ENCODE measurements at places on chromosomes 6 and 20.

DNA sequence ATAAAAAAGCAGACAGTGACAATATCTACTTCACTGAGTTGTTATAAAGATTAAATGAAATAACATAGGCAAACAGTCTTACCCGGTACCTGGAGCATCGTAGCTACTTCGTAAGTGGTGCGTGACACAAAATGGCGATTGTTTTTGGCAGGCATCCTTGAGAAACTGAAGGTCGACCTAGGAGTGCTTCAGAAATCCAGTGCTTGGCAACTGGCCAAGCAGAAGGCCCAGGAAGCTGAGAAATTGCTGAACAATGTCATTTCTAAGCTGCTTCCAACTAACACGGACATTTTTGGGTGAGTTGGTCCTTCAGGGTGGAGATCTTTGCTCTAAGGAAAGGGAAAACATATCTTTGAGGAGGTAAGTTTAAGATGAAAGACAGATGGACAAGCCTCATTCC is 4.8 kb downstream of the BPIFA2 start:
- no peaks in the 10 kb centered on the region for H3K4me1 ChIP-seq
- H3K4me3 ChIP-seq = no peak overlapping the region
- no peak for DNase-seq
- H3K27ac ChIP-seq = no peak overlapping the region

DNA sequence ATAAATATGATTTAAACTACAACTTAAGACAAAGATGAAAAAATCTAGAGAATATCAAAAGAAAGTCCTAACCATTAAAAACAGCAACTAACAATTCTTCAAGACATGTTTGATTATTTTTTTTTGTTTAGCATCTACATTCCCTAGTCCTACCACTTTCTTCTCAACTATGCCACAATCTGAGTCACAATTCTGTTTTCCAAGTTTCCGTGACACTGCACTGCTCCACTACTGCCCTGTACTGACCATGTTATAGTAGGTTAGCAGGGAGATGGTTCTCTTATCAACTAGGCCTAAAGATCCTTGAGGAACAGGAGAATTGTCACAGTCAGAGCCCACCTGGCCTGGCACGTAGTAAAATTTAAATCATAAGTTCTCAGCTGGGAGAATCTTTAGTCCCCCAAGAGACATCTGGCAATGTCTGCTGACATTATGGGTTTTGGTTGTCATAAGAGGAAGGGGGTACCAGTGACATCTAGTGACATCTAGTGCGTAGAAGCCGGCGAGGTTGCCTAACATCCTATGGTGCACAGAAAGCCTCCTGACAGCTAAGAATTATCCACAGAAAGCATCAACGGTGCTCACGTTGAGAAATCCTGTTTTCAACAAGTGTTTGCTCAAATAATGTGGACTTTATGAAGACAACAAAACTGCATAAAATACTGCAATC is 100.5 kb downstream of the PDE10A start:
- H3K27me3 ChIP-seq = no peaks in the 10 kb centered on the region
- H3K4me3 ChIP-seq = no peak overlapping the region
- no peak for DNase-seq
- no peak overlapping the region for H3K27ac ChIP-seq

- no peaks in the 10 kb centered on the region for H3K36me3 ChIP-seq
- H3K4me1 ChIP-seq = peaks cover 51% of the 10 kb centered on the region
- DNase-seq = no peak
- H3K27me3 ChIP-seq = no peaks in the 10 kb centered on the region
These were observed 145.5 kb upstream of the ZNF217 start for GRCh38 chr20:53738945-53739798.

GRCh38 chr6:111461860-111462259 is 21.2 kb downstream of the REV3L start:
- peaks cover 30% of the 10 kb centered on the region for H3K36me3 ChIP-seq
- DNase-seq = no peak
- H3K4me1 ChIP-seq = peaks cover 21% of the 10 kb centered on the region
- H3K27me3 ChIP-seq = no peaks in the 10 kb centered on the region

All from naive thymus-derived CD8-positive, alpha-beta T cell (primary cell).